ENCODE measurements at places on chromosomes 2 and 18.

DNA sequence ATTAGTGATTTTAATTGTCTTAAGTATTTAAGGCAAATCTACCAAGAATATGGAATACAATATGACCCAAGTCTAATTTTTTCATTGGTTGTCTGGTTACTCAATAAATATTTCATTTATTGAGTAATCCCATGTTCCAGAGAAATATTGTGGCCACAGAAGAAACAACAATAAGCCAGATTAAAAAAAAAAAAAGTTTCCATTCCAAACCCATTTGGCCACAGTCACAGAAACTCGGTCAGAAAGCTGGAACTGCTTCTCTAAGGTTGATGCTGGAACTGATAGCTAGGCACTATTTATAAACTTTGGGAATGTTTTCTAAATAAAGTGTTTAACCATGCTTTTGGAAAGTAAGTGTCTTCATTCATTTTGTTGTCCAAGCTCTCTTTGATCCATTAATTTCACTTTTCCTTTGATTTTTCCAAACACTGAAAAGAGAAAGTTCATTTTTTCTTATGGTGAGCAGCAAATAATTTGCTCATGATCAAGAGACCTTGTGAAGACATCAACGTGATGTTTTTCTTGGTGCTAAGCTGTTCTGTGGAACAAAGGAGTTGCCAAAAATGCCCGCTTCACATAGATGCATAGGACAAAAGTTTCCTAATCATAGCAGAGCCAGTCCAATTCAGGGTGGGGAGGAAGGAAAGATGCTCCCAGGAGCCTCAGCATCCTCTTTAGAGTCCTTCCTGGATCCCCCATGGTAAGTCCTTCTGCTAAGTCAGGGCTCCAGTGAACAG, 72.1 kb upstream of the CCBE1 start:
- peak; percentile 46 for DNase-seq

DNA sequence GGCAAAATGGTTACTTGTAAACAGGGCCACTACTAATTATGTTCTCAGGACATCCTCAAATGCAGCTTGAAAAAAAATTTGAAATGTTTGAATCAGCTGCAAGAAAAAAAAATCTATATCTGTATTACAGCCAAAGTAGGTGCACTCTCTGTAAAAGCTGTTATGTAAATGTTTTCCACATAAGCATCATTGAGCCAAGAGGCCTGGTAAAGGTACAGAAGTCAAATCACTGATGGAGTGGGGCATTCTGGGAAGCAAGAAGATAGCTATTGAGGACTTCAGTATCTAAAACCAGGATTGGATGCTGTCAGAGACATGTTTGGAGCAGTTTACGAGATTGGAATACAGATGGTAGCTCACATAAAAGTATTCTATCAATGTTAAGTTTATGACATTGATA, 80.3 kb downstream of the MAPRE2 start:
- DNase-seq: no peak

- DNase-seq: peak; percentile 78
Measured at GRCh38 chr2:12014088-12014960, 267.9 kb downstream of the LPIN1 start.

GRCh38 chr2:212960336-212960735, 191.1 kb downstream of the IKZF2 start:
- DNase-seq: no peak

GRCh38 chr18:58591286-58591685, 37.6 kb downstream of the ALPK2 start:
- no peak for DNase-seq

GRCh38 chr2:151171186-151171585, 90.5 kb downstream of the RBM43 start:
- no peak for DNase-seq
